ENCODE measurements at places on chromosomes 12 and 14.

DNA sequence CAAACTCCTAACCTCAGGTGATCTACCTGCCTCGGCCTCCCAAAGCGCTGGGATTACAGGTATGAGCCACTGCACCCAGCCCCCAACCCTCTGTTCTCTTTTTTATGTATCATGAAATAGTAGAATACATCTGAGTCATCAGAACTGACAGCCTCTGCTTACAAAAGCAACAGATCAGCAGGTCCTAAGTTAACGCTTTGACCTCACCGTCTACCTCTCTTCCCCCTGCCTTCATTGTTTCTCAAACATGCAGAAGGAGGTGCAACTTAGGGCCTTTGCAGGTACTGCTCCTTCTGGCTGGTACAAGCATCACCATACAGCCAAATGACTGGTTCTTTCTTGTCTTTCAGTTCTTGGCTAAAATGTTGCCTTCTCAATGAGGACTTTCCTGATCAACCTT lies 249.2 kb downstream of the PAWR start:
- ATAC-seq: no peak

DNA sequence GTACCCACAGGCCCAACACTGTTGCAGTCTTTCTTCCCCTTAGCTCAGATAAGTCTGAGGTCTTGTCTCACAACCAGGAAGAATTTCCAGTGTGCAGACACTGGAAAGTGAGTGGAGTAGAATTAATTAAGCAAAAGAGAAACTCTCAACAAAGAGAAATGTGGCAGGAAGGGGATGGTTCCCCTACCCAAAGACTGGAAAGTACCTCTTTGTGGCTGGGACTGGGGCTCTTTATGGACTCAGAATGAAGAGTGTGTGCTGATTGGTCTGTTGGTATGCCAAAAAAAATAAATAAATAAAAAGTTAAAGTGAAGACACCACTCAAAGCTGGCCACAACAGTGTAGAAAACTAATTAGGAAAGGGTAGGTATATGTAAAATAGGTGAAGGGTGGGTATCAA lies 26.4 kb downstream of the GLIPR1L1 start:
- ATAC-seq: peak; percentile 85

DNA sequence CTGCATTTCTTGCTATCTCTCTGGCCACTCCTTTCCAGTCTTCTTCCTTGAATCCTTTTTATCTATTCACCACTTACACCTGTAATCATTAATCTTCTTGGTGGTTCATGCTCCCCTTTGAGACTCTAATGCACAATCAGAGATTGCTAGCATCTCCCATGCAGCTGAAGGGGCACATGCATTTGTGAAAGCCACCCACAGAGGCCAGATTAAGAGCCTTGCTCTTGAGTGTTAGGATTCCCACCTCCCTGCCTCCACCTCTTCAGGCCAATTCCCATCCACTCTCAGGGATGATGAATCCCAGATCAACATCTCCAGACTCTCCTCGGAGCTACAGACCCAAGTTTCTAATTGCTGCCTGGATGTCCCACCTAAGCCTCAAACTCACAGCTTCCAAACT lies 19.4 kb upstream of the KRT18 start:
- no peak for ATAC-seq

GRCh38 chr12:22856178-22856577 lies 231.2 kb downstream of the ETNK1 start:
- ATAC-seq: no peak

DNA sequence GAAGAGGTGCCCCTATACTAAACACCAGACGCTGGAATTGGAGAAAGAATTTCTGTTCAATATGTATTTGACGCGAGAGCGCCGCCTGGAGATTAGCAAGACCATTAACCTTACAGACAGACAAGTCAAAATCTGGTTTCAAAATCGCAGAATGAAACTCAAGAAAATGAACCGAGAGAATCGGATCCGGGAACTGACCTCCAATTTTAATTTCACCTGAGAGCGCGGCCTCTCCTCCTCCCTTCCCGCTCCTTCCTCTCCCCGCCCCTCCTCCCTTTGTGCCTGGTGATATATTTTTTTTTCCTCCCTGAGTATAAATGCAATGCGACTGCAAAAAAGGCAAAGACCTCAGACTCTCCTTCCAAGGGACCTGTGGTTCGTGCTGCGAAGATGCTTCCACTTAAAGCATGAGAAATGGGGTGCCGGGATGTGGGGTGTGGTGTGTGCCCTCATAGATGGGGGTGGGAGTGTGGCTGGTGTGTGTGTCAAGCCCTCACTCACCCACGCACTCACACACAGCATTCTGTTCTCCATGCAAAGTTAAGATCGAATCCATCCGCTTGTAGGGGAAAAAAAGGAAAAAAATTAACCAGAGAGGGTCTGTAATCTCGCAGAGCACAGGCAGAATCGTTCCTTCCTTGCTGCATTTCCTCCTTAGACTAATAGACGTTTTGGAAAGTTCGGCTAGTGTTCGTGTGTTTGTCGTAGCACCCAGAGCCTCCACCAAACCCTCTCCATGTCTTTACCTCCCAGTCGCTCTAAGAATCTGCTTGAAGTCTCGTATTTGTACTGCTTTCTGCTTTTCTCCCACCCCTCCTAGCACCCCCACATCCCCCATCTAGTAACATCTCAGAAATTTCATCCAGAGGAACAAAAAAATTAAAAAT lies 4.5 kb downstream of the HOXC10 start:
- no peak for ATAC-seq

DNA sequence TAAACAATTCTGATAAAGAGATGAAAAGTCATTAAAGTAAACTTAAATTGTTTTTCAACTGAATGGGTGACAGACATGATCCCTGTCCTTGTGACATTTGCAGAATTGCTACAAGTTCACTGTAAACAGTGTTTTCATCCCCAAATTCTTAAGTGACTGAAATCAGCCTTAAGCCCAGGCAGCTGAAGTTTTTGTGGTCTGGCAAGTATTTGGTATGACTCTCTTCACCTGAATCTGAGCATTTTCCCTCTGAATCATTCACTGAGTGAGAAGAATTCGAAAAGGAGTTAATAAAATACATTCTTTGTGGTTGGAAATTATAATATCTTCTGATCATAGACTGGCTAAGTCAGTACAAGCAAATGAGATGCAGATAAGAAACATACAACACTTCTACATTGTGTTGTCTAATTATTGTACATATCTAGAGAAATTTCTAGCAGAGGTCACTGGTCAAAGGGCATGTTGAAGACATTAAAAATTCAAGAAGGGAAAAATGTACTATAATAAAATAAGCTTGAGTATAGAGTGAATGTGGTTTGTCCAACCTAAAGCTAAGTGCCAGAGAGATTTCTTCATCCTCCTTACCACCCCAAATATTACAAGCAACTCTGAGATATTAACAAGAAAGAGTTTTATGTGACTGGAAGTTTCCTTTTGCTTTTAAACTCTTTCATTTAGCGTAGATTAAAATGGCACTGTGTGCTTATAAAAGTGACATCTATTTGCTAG lies 177.8 kb upstream of the DIO2 start:
- ATAC-seq: no peak

GRCh38 chr12:47570151-47570550 lies 135.7 kb downstream of the RPAP3 start:
- ATAC-seq: no peak

- no peak for ATAC-seq
These were observed 83.0 kb downstream of the TRAFD1 start for GRCh38 chr12:112208301-112208910.

DNA sequence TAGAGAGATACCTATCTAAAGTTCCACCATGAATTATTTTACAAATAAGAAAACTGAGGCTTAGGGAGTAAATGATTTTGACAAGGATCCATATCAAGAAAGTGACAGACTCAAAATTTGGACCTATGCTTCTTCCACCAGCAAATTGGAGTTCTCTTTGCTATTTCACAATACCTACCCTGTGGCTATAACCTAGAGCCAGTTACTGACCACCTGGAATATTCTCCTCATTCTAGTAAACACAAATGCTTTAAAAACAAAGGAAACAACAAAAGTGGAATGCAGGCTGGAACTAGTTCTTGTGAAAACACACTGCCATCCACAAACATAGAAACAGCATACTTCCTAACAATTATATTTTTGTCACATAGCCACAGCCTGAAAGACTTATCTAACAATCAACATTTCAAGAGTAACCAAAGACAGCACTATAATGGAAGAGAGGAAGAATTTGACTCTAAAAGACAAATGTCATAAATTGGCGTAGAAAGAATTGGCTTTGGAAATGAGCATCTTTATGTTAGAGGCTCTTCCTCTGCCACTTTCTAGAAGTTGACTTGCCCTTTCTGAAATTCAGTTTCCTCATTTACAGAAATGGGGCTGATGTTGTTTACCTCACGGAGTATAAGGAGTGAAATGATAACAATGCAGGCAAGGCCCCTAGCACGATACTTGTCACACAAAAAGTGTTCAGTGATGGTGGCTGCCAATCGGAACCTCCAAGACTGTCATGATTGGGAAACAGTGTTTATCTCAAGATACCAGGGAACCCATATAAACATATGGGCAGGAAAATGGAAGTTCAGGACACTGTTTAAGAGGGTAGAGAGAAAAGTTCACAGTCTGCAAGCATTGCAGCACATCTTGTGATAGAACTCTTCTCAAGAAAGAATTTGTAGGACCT lies 138.6 kb upstream of the LGR5 start:
- no peak for ATAC-seq

DNA sequence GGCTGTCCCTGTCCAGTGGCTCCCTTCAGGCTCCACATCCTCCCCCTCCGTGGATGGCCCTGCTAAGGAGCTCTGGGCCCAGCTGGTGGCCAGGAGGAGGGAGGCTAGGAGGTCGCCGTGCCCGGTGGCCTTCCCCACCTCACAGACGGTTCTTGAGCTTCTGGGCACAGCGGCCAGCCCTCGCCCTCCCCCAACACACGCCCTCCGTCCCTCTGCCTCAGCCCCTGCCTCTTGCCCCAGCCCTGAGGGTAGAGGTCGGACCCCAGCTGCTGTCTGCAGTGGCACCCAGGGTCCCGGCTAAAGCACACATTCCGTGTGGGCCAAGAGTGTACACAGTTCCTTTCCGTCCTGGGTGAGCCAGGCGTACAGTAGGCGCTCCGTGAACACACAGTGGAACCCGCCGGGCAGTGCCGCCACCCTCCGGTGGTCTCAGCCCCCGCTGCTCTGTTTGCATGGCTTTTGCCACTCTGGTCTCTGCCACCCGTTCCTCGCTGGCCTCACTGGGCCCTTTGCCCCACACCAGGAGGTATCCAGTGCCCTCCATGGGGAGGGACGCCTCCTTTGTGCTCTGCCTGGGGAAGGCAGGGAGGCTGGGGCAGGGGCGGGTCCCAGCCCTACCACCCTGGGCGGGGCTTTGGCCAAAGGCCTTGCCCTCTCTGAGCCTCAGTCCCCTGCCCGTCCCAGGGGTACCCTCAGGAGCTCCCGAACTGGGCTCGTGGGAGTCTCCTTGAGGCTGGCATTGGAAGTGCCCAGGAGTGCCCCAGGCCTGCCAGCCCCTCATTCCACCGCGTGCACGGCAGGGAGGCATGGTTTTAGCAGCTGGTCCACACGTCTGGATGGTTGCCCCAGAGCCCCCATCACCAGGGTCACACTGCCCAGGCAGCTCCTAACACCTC lies 13.0 kb downstream of the TRMT61A start:
- no peak for ATAC-seq

GRCh38 chr14:91453744-91454143 lies 36.1 kb upstream of the CCDC88C start:
- ATAC-seq: no peak

DNA sequence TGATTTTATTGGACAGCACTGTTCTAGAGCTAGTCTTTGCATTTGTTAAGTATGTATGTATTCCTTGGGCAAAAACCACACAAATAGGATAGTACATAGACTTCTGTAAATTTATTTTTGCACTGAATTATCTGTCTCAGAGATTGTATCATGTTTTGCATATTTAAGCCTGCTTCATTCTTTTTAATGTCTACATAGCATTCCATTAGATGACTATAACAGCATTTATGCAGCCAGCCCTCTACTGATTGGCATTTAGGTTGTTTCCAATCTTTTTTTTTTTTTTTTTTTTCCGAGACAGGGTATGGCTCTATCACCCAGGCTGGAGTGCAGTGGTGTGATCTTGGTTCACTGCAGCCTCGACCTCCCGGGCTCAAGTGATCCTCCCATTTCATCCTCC lies 34.5 kb downstream of the SYNDIG1L start:
- no peak for ATAC-seq

DNA sequence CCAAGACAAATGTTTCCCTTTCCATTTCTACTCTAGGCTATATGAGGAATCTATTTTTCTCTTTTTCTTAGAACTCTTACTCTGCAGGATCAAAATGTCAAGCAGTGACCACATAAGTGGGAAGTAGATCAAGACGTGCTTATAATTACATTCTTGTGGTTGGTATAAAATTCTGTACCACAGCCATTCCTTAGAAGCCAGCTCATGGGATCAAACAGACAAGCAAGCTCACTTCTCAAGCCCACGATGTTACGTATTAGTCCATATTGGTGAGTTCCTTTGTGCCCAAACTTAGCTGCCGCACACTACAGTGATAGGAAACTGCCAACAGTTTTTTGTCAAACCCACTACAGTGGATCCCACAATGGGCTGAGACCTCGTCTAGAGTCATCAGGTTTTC lies 53.4 kb downstream of the IFNG start:
- ATAC-seq: no peak

DNA sequence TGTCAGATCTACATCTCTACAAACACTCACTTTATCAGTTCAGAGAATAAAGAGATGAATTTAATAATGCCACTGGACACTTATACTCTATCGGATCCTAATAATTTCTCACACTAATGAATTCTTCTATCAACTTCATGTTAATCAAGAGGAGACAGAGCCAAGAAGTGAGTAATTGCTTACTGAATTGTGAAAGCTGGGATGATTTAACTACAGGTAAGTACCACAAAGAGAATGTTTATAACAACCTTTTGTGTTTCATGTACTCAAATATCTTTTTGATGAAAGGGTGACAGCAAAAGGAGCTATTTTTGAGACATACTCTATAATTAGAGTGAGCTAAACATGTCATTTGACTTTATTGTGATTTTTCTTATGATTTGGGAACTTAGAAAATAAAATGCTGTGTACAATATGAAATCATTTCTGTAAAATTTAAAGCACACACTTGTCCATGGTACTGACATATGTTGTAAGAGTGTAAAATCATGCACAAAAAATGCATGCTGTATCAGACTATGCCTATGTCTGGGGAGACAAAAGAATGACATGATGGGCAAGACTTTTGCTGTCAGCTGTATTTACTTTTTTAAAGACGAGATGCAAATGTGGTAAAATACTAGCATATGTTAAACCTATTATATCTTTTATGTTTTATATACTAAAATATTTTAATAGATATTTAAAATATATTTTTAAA lies 361.2 kb downstream of the CCER1 start:
- ATAC-seq: no peak

DNA sequence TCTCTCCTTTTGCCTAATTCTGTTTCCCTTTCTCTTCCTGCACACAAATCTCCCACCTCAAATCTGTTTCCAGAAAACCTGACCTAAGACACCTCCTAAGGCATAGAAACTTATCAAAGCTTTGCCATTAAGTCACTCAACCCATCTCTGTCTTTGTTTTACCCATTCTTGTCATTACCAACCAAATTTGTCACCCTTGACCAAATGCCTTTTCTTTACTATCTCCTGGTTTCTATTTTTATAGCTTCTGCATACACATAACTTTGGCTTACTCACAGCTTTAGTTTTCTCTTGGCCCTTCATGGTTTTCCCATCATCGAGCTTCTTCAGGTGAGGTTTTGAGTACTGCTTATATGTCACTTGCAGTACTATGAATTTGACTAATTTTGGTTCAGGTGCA lies 184.2 kb downstream of the BCAT1 start:
- ATAC-seq: peak; percentile 73
